ENCODE measurements at places on chromosomes 3 and 15.
A peak's percentile ranks its signal among the peaks of the same experiment; 100 is the strongest.

GRCh38 chr15:25088261-25088790 is 133.5 kb downstream of the SNRPN start:
- DNase-seq = no peak

DNA sequence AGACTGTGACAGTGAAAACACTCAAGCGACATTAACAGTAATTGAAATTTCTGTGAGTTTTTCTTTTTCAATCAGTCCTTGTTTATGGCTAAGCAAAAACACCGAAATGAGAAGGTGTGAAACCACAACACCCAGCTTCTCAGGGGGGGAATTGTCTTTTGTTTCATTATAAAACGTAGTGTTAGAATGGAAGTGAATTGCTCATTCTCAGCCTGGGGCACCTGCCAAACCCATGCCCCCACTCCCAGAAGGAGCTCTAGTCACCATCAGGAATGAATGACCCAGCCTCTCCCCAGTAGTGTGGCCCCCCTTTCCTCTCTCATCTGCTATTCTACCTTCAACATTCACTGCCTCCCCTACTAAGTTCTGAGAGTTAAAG is 185.8 kb upstream of the CFAP20DC start:
- DNase-seq = no peak

GRCh38 chr3:109900783-109901182 is 563.4 kb upstream of the DPPA4 start:
- DNase-seq = no peak

GRCh38 chr3:195732940-195733339 is 12.2 kb downstream of the MUC20 start:
- DNase-seq = no peak

GRCh38 chr3:28089527-28089897 is 151.9 kb upstream of the CMC1 start:
- DNase-seq = no peak

- DNase-seq = no peak
These were observed 49.4 kb downstream of the MYZAP start for GRCh38 chr15:57640930-57641682.

- DNase-seq = no peak
These were observed 131.1 kb upstream of the BFSP2 start for GRCh38 chr3:133268726-133269134.

- no peak for DNase-seq
These were observed at the start of gene VWA5B2 for GRCh38 chr3:184229394-184230080. TSS of gene VWA5B2 (plus strand) at chr3:184229585. CDS start at chr3:184230529, 944 bp downstream.

- no peak for DNase-seq
These were observed 164.5 kb upstream of the PROK2 start for GRCh38 chr3:71949442-71949841.

DNA sequence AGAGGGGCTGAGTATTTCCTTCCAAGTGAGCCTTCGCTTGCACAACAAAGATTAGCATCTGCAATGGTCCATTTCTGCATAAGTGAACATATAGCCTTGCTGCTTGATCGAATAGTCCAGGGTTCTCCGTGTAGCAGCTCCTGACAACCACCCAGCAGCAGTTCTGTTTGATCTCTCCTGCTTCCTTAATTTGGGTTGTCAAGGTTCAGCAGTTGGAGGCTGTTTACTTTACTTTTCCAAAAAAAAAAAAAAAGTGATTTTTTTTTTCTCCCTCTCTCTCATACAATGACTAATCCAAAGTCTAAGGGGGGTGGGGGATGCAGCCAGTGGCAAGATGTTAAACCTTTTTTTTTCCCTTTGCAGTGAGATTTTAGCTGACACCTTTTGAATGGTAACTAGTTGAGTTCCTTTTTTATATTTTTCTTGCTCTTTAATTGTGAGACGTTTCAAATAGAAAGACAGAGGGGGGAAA is 3.6 kb downstream of the FOXP1 start:
- no peak for DNase-seq

DNA sequence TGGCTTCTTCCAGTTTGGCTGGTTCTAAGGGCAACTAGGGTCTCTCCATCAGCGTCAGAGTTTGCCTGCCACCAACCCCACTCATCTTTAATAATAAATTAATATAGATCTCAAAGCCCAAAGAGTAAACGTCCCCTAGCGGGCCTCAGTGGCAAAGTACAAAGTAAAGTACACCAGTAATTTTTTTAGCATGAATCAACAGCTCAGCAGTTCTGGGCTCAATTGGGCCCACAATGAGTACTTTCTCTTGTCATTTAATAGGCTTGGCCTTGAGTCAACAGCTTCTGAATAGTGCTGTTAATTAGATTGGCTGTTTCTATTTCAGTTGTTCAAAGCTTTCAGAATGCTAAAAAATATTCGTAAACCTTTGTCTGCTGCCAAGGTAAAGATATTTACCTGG is 89.0 kb upstream of the PFN2 start:
- DNase-seq = no peak

GRCh38 chr3:21697707-21698106 is 53.3 kb downstream of the ZNF385D start:
- no peak for DNase-seq

- no peak for DNase-seq
These were observed 45.6 kb downstream of the ARNT2 start for GRCh38 chr15:80449825-80450224.

DNA sequence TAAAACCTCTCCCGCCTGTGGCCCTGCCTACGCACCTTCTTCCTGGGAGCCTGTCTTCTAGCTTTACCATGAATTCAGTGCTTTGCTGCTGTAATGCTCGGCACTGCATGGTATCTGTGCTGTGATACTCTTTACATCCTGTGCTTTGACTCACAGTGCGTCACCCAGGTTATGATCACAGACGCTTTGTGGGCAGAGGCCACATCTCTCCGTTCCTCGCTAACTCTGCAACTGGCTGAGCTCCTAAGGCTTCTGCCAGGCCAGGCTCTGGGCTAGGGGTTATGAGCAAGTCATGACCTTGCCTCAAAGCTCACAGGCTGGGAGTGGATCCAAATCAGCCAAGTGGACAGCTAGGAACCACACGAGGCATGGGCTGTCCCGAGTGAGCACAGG is 23.2 kb downstream of the SPTBN5 start:
- peak; percentile 17 for DNase-seq

DNA sequence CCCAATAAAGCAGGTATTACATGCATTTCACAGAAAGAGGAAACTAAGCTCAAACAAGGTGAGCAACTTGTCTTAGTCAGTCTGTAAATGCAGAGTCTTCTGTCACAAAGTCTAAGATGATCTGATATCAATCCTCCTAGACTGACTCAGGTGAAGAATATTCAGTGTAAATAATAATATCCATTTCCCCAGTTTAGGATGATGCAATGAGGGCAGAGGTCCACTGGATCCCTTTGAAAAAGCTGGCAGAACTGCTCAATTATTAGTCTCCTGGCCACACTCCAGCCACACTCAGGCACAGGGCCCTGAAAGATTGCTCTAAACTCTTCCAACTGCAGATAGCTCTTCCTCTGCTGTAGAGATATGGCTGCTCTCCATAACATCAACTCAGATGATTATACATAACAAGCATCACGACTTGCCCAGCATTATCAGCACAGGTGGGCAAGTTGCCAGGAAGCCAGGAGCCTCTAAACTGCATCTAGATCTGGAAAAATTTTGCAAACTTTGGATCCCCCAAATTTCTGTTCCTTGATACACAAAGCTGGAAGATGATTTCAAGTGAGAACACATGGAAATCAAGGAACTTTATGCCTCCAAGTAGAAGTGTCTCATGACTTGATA is 129.8 kb upstream of the CPNE4 start:
- no peak for DNase-seq

GRCh38 chr3:105473521-105474223 is 107.0 kb downstream of the ALCAM start:
- peak; percentile 92 for DNase-seq

DNA sequence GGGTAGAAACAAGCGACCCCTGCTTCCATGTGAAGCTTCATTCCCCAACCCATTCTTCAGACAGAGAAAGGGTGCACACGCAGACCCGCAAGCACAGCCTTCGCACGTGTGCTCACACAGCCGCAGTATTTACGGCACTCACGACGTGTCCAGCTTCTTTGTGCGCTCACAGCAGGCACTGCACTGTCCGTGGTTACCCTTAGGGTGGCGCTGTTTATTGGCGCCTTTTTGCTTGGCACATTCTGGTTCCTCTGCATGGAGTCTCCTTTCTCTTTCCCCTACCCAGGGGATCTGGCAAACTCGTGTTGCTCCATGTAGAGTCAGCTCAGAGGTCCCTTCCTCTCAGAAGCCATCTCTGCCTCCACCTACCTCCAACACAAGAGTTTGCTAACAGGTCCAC is 115.1 kb downstream of the SLCO3A1 start:
- DNase-seq = no peak

All from GM04503 (cell line).